ENCODE measurements at places on chromosomes 1 and 21. TPM values are rescaled to one million over a fixed set of nuclear protein-coding genes. Genes with fewer than 3 reads are reported as not detected.

DNA sequence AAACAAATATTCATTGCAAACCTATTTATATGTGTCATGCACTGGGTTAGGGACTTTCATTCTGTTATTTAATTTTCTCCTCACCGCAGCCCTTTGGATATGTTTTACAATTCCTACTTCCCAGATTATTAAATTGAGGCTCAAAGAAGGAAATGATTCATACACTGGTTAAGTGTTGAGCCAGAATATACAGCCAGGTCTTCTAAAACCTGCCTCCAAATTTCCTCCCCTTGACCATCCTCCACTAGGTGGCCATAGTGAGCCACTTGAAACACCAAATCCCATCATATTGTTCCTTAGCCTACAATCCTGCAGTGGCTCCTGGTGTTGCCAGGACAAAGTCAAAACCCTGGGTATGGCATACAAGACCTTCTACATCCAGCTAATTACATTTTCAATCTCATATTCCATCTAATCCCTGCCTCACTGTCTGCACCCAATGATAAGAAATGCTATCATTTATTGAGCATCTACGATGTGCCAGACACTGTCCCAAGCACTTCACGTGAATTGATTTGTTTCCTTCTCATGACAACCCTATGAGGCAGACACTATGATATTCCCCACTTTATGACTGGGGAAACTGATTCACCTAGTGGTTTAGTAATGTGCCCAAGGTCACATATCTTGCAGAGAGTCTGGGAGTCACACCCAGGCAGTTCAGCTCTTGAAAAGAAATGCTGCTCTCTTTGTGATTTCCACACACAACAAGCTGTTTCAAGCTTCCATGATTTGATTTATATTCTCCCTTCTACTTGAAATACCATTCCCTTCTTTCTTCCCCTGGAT is 23.6 kb upstream of the KIRREL1 start:
- DNase-seq, result no peak

- DNase-seq, result no peak
Measured at GRCh38 chr1:67605209-67605780, 79.7 kb upstream of the GADD45A start.

GRCh38 chr1:19700079-19700777 is 35.6 kb downstream of the HTR6 start:
- no peak for DNase-seq

PGLYRP4 gene
- not detected for total RNA-seq

INAVA gene
- total RNA-seq, result 0.05 TPM

GRCh38 chr1:5516756-5517155 is 475.5 kb downstream of the NPHP4 start:
- no peak for DNase-seq

GRCh38 chr1:70386121-70386520 is 24.9 kb upstream of the CTH start:
- no peak for DNase-seq

DNA sequence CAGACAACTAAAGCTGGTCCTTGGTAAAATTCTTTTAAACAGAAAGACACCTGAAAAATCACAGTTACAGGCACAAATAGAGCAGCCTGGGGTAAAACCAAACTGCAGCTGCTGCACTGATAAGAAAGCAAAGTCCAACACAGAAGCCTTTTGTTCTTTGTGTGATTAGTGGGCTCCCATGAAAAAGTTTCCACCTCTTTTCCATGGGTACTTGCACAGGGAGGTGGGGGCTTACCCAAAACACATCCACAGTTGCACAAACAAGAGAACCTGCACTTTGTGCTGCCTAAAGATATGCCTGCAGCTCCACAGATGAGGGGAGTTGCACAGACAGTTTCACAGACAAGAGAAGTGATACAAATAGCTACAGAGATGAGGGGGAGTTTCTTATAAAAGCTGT is 106.7 kb upstream of the SLC5A9 start:
- no peak for DNase-seq

GRCh38 chr1:14320986-14321385 is 277.5 kb upstream of the KAZN start:
- no peak for DNase-seq

- DNase-seq, result no peak
Measured at GRCh38 chr1:183879494-183879893, 74.6 kb downstream of the RGL1 start.

DNA sequence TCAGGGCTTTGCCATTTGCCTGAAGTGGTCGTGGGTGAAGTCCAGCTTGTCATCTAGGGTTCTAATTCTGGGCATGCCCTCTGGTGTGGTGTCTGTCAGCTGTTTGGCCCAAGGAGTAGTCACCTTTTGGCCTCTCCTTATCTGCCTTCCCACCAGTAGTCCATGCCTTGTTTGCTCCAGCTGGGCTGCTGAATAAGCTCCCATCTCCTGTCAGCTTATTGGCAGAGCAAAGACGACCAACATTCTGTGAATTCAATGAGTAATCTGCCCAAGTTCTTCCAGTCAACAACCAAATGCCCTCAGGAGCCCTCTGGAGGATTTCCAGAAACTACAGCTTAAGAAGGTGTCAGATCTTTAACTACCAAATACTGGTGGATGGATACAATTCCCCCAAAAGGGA is 7.0 kb downstream of the BCAN start:
- DNase-seq, result no peak

GRCh38 chr1:107766533-107766932 is 198.4 kb downstream of the VAV3 start:
- no peak for DNase-seq

- no peak for DNase-seq
Measured at GRCh38 chr1:223641523-223642039, 23.9 kb downstream of the CAPN8 start.

- no peak for DNase-seq
Measured at GRCh38 chr1:238861342-238862066, 524.9 kb upstream of the CHRM3 start.

KISS1 gene
- not detected for total RNA-seq

GRCh38 chr1:237671262-237671661 is 219.5 kb downstream of the ZP4 start:
- no peak for DNase-seq

DNA sequence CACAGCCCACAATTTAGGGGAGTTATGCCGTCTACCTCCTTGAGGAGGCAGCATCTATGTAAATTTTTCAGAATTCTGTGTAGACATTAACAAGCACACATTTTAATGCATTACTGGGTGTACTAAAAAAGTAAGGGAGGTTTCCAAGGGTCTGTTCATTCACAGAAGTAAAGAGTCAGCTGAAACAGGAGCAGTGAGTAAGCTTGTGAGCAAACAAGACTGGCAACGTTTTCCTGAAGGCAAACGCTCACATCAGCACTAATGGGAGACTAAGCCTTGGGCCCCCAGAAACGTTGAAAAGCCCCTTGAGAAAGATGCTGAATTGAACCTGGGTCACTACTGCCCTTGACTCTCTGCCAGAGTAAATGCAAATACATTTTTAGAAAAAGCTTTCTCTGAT is 25.7 kb downstream of the RPRD2 start:
- DNase-seq, result no peak

HSD17B7 gene
- 5.1 TPM for total RNA-seq

DNA sequence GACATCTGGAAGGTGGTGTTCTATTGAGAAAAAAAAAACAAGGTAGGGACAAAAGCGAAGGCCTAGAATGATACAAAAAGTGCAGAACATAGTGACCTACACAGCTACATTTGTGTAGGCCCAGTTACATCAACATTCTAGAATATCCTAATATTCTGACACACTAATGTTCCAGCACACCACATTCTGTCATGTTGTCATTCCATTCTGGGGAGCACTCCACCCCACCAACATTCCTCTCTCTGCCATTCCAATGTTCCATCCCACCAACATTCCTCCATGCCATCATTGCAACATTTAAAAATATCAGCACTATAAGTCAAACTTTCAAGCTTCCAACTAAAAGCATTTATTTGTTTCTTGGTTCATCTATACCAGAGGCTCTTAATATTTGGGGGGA is 28.5 kb downstream of the COA7 start:
- no peak for DNase-seq

DNA sequence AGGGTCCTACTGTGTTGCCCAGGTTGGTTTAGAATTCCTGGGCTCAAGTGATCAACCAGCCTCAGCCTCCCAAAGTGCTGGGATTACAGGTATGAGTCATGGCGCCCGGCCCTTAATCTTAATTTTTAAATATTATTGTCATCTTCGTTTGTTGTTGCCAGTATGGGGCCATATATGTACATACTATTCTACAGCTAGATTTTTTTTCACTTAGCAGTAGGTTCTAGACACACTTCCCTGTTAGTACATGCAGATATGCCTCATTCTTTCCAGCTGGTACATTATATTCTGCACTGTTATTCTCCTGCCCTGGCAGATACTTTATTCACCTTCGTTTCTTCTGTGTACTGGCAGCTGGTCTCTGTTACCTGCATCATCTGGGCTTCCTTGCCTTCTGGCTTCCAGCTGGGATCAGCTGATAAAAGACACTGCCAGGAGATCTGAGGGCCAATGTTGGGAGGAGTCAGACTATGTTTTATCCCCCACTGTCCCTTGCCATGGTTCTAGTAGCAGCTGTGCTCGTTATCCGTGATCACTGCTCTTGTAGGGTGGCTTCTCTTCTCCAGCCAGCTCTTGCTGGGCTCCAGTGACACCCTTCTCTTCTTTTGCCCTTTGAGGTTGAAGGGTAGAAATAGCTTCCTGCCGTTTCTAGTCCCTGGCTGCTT is 24.7 kb downstream of the ST3GAL3 start:
- DNase-seq, result no peak

Data from left ventricle myocardium inferior (tissue), 1 donor.